ENCODE measurements at places on chromosomes 13 and 19.

DNA sequence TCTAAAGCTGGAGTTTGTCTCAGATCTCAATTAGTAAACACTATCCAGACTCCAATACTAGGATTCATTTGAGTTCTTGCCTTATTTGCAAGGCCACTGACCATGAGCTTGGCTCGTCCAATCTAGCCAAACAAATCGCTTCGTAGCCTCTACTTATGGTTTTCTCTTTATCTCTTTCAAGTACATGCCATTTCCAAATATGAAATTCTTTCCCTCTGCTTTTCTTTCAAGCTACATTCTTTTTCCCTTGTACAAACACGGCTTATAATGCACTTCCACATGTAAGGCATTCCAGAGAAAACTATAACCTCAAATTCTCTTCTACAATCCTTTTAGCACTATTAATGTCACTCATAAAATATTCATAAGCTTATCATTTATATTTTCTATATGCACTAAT lies 10.9 kb upstream of the N4BP2L1 start:
- no peak for DNase-seq

- DNase-seq: no peak
Observed at GRCh38 chr19:14570864-14571527, 870 bp downstream of the NDUFB7 start.

DNA sequence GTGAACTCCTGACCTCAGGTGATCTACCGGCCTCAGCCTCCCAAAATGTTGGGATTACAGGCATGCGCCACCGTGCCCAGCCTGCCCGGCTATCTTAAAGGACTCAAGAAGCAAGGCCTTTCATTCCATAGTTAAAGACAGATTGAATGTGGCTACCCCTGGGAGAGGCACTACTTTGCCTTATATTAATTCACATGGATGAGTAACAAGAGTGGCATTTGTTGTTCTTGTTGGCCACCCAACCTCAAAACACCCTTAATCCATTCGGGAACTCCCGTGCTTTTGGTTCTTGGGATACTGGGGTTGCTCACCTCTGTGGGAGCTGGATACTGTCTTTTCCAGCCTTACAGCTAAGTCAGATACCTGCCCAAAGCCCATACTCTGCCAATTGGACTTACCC lies 34.4 kb upstream of the ABCC4 start:
- no peak for DNase-seq

DNA sequence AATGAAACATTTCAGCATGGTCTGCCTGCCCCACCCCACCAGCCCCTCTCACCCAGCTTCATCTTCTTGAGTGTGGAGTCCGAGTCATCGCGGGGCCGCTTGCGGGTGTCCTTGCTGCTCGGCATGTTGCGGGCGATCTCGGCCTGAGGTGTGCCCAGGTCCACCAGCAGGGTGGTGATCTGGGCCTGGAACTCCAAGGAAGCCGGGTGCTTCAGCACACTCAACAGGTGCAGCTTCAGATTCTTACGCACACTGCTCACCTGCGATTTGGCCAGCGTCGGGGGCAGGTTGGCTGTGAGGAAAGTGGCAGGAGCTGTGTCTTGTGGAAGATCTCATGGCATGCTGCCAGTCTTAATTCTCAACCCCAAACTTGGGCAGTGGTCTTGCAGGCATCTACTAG lies 20.7 kb downstream of the SYMPK start:
- DNase-seq: no peak

DNA sequence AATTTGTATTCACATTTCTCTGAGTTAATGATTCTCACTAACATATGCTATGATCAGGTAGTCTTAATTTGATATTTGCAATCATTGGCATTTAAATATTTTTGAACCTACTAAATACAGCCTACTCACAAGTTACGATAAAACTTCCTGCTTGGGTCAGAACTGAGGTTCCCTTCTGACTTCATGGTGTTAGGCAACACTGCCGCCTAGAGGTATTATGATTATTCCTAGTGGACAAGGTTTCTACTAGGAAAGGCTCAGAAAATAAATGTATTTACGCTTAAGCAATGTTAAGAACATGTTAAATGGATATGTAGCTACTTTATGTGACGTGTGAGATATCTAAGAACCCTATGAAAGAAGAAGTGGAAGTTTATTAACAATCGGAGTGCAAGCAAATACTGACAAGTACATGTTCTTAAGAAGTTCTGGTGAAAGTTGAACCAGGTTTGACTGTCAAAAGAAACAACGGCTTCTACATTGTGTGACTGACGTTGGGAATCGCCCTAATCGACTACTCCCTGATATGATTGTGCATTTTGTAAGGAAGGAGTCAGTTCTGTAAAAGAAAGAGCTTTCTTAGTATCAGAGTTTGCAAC lies 1395.8 kb downstream of the SLITRK5 start:
- no peak for DNase-seq

DNA sequence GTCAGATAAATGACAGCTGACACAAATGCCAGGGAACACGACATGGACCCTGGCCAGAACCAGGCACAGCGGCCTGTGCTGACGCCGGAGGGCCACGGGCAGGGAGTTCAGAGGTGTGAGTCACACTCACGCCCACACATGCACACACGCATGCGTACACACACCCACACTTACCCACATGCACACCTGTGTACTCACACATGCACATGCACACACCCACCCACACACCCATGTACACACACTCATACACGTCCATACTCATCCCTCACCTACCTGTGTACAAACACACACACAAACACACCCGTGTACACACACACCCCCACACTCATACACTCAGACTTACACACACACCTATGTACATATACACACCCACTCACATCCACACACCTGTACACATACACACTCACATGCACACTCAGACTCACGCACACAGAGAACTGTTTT lies 40.4 kb downstream of the MLLT1 start:
- DNase-seq: no peak

DNA sequence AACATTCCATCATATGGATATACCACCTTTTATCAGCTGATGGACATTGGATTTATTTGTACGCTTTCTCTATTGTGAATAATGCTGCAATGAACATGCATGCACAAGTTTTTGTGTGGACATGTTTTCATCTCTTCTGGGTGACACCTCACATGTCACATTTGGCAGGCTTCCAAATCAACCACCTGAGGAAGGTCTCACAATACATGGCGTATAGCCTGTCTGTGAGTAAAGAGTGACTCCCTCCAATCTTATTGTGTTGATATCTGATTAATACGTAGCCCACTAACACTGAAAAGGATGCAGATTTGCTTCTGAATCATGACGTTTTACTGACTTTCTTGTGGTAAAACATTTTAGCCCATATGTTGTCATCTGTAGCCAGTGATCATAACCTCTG lies 61.1 kb downstream of the SLC15A1 start:
- no peak for DNase-seq

- DNase-seq: no peak
Observed at GRCh38 chr13:47835470-47836228, 165.4 kb downstream of the SUCLA2 start.

GRCh38 chr19:6056801-6057650 lies 53.3 kb downstream of the RFX2 start:
- DNase-seq: no peak

- peak; percentile 75 for DNase-seq
Observed at GRCh38 chr19:50368649-50369570, 3.5 kb upstream of the NAPSA start.

GRCh38 chr13:71217827-71218226 lies 649.2 kb downstream of the DACH1 start:
- no peak for DNase-seq

DNA sequence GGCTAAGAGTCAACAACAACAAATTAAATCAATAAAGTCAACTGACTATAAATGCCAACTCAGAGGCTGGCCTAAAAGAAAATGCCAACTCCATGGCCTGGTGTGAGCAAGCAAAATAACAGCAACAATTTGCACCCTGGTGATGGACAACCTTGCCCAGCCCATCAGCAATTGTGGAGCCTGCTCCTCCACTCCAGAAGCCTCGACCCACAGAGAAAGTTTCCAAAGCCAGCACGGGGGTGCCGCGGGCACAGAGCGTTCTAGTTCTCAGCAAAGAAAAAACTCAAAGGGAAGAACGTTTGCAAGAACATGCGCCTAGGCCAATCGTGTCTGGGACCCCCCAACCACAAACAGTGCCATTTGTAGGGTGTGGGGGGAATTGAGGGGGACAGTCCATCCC lies 11.3 kb downstream of the EPS15L1 start:
- DNase-seq: no peak

- no peak for DNase-seq
Observed at GRCh38 chr19:51301266-51301665, 10.2 kb upstream of the IGLON5 start.

- no peak for DNase-seq
Observed at GRCh38 chr19:1847348-1847683, 967 bp downstream of the REXO1 start.

GRCh38 chr19:49951806-49952478 lies 9.0 kb downstream of the SIGLEC11 start:
- no peak for DNase-seq

- peak; percentile 67 for DNase-seq
Observed at GRCh38 chr19:48970923-48971395, 5.8 kb downstream of the FTL start.

DNA sequence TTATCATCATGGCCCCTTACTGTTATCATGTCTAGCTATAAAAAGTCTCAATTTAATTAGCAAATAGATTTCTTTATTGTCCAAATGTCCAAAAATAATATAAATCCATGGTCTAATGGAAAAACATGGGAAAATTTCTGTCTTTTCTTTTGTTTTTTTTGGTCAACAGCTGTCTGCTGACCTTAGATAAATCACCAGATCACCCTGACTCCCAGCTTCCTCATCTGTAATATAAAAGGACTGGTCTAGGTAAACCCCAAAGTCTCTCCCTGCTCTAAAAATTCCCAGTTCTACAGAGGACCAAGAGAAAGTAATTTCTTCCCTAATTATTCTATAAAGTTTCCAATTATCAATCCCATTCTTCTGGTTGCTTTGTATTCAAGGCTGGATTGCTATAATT lies 30.7 kb upstream of the RCBTB2 start:
- no peak for DNase-seq

GRCh38 chr19:49847731-49848696 lies 2.9 kb upstream of the PTOV1 start:
- no peak for DNase-seq

- DNase-seq: no peak
Observed at GRCh38 chr19:13830114-13830740, 35.0 kb downstream of the ZSWIM4 start.

GRCh38 chr19:371501-372168 lies 27.0 kb upstream of the MIER2 start:
- no peak for DNase-seq

- no peak for DNase-seq
Observed at GRCh38 chr13:35712907-35713761, 236.6 kb upstream of the MAB21L1 start.

DNA sequence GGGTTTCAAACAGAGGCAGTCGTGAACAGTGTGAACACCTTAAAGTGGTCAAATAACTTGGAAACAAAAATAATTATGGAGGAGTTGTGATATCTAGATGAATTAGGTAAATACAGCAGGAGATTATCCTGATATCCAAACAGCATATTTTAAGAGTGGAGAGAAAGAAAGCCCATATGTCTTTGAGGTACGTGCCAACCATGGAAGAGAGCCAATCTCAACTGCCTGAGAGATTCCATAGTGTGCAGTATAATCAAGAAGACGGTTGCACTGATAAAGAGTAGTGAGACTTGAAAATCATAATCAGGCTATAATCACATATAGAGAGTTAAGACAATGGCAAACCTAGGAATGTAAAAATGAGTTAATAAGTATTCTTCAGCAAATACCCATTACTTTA lies 472.8 kb upstream of the SLITRK5 start:
- no peak for DNase-seq

GRCh38 chr13:114099918-114100445 lies 32.4 kb downstream of the RASA3 start:
- DNase-seq: no peak

DNA sequence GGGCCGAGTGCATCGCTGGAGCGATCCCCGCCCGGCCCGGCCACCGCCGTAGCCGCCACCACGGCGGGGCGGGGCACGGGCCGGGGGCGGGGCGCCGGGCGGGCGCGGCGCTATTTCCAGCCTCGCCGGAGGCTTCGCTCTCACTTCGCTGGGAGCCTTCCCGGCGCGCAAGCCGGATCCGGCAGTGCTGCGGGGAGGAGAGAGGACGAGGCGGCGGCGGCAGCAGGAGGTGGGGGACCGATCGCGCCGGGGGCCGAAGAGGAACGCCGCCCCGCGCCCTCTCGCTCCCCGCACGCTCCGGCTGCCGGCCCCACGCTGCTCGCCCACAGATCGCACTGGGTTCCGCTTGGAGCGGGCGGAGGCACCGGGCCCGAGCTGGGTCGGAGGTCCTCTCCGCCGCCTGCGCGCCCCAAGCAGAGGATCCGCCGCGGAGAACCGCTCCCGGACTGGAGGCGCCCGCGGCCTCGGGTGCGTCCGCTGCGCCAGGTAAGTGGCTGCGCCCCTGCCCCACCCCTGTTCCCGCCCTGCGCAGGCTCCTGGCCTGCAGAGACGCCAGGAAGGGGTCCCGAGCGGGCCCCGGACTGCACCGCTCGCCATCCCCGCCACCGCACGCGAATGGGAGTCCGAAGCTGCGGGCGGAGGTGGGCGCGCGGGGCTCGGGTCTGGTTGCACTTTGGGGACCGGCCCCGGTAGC lies at the start of gene CHST8:
TSS of gene CHST8 (plus strand) at position 143 of the 694 bp plus-strand sequence. CDS start 67,309 bp downstream, outside the sequence.
- DNase-seq: no peak

GRCh38 chr19:31337008-31337914 lies 12.0 kb downstream of the TSHZ3 start:
- no peak for DNase-seq

- no peak for DNase-seq
Observed at GRCh38 chr13:45798851-45799250, 52.7 kb downstream of the SIAH3 start.

GRCh38 chr19:45668342-45668871 lies 386 bp downstream of the GIPR start:
- DNase-seq: peak; percentile 25

GRCh38 chr13:19982447-19983043 lies 24.0 kb downstream of the ZMYM2 start:
- DNase-seq: no peak

DNA sequence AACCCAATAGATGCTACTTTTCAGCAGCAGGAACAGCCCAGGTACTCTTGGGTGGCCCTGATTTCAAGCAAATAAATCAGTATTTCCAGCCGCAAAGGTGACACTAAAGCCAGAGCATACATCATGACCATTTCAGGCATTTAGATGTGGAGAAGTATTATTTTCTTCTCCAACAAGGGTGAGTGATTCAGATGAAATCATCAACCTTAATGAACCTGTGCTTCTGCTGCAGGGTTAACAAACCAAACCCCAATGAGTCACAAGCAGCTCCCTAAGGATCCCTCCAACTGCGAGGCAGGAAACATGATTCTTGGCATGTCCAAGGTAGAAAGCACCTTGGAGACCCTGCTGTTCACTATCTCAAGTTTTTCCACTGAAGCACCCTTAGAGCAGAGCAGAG lies 32.7 kb downstream of the MBNL2 start:
- DNase-seq: no peak

- no peak for DNase-seq
Observed at GRCh38 chr13:33976965-33977364, 159.0 kb downstream of the RFC3 start.

Data from activated T-helper 2 cell treated with anti-CD3 and anti-CD28 coated beads, Interferon-gamma antibody, Interleukin-2, Interleukin-4, amounts not matched to agents 10 μg/mL and 5 μg/mL and 100 μg/mL, durations not matched to agents 14 hours and 24 hours and 36 hours (primary cell).